ENCODE measurements at places on chromosomes 7 and 10.

- DNase-seq, result no peak
Measured at GRCh38 chr7:50803359-50804337, 21.0 kb upstream of the GRB10 start.

- no peak for DNase-seq
Measured at GRCh38 chr10:132774181-132774901, 11.6 kb downstream of the NKX6-2 start.

- no peak for DNase-seq
Measured at GRCh38 chr10:33183655-33184054, 150.8 kb downstream of the NRP1 start.

GRCh38 chr10:51960494-51960895, 261.1 kb upstream of the CSTF2T start:
- DNase-seq, result peak; percentile 60

DNA sequence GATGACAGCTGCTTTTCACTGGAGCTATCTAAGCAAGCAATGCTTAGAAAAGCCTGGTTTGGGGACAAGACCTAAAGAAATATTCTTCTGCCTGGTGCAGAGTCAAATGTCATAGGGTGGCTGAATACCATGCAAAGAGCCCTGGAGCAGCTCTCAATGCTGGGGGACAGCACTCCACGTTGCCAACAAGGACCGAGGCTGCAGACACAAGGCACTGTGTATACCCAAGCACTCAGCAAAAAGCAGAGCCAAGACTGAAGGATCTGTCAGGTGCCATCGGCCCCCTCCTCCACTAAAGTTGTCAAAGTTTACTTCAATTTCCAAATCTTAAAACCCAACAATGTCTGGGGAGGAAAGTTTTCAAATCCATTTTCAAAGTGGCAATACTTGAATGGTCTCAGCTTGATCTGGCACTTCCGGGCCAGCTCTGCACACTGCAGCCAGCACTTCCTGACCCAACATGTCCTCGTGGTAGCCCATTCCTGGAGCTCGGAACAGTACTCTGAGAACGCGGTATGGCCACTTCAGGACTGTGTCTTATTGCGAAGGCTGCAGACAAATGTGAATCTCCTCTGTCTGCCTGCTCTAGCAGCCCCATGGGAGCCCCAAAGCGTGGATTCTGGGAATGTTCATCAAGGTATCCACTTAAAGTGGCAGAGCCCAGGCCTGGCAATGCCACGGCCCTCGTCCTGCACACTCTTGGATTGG, 191.8 kb downstream of the TNS3 start:
- DNase-seq, result no peak

- DNase-seq, result peak; percentile 85
Measured at GRCh38 chr7:27173511-27173955, 587 bp downstream of the HOXA10 start.

DNA sequence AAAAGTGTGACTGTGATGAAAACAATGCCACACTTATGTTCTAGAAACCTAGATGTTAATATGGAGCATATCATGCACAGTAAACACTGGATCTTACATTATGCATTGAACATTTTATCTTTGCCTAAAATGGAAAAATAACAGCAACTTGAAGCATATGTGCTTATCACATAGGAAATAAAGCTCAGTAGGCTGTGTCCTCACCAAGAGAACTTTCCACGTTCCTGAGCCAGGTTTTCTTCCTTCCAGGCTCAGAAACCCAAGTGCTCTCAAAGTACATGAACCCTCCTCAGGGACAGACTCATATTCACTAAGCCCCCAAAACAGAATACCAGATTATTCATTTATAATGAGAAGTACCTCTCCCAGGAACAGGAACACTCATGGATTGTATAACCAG, 79.4 kb upstream of the PRKAR2B start:
- DNase-seq, result no peak

- no peak for DNase-seq
Measured at GRCh38 chr7:155368894-155369600, 71.4 kb downstream of the INSIG1 start.

DNA sequence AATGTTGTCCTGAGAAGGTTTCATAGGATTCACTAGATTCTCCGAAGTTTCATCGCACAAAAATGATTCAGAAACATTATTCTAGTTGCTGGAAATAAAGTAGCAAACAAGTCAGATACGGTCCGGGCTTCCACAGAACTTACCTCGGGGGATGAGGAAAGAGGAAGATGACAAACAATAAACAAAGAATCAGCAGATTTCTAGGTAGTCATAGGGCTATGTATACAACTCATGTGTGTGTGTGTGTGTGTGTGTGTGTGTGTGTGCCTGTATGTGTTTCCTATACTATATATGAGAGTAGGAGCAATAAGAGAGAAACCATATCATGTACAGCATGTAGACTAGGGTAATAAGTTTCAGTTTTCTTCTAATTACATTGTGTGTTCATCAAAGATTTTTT, 16.5 kb downstream of the TMEM236 start:
- no peak for DNase-seq

All from common myeloid progenitor, CD34-positive (primary cell).